ENCODE measurements at places on chromosomes 12 and 14.

- no peak for DNase-seq
Measured at GRCh38 chr12:95738024-95738611, 52.4 kb downstream of the NTN4 start.

- peak; percentile 62 for DNase-seq
Measured at GRCh38 chr12:124391340-124392261, 96.7 kb downstream of the RFLNA start.

- DNase-seq: no peak
Measured at GRCh38 chr12:52264435-52264825, 10.0 kb upstream of the KRT86 start.

DNA sequence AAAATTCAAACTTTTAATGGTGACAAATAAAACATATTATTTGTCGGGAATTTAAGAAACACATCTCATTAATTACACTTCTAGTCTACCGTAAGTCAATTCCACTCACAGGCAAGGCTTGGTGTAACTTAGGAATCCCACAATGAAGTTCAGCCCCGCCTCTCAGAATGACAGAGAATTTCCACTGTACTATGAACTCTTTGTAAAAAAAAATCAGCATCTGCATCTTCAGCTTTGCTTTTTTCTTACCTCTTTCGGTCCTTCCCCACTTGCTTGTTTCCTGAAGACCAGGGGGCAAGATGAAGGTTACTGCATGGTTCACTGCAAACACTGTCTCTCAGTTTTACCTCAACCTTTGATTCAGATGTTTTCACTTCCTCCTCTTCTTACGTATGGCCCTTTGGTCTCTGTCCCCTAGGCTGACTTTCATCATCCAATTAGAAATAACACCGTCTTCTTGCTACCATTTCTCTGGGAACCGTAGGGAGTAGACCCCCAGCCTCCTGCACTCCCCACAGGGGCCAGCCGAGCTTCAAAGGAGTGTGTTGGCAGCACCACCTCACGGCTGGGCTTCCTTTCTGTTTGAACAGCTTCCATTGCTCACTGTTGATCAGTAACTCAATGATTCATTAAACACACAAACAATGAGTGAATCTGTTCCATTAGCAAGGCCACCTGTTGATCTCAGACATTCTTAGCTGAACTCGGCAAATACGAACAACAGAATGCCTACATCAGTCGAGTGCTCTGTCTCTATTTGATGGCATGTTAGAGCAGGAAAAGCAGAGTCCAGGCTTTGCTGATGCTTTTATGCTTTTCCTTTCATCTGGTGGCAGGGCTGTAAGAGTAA, 343.0 kb downstream of the BMP4 start:
- DNase-seq: no peak

DNA sequence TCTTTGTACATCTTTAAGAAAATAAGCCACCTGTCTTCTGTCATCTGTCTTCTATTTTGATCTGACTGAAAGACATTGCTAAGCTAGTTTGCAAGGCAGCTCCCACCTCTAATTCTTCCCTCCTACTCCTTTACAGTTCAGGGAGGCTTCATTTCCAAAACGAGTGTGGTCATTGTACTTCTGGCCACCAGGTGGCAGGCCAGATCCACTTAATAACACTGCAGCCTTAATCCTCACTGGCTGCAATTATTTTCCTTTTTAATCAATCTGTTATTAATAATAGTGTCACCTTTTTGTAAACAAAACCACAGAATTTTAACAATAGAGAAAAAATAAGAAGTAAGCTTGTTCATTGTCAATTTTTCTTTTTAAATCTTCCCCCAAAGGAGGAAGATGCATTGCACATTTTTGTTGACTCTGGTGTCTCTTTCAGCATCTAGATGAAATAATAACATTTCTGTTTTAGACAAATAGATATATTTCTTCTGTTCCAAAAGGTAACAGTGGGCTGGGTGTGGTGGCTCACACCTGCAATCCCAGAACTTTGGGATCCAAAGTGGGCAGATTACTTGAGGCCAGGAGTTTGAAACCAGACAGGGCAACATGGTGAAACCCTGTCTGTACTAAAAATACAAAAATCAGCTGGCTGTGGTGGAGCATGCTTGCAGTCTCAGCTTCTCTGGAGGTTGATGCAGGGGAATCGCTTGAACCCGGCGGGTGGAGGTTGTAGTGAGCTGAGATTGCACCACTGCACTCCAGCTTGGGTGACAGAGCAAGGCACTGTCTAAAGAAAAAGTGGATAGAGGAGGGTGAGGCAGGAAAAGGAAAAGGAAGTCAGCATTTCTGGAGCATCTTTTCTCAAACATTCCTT, 23.3 kb downstream of the GABARAPL1 start:
- DNase-seq: peak; percentile 33

DNA sequence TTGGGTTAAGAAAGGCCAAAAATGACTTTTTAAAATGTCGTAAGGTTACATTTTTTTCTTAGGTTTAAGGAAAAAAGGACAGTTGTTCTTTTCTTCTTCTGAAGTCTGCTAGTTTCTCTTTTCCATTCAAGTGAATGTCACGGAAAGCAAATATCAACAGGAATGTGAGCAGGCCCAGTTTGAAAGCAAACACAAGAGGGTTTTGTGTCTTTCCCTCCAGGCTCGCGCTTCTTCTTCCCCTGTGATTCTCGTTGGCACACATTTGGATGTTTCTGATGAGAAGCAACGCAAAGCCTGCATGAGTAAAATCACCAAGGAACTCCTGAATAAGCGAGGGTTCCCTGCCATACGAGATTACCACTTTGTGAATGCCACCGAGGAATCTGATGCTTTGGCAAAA, 85.4 kb downstream of the LRRK2 start:
- no peak for DNase-seq

- no peak for DNase-seq
Measured at GRCh38 chr12:68638171-68638570, 27.5 kb downstream of the RAP1B start.

DNA sequence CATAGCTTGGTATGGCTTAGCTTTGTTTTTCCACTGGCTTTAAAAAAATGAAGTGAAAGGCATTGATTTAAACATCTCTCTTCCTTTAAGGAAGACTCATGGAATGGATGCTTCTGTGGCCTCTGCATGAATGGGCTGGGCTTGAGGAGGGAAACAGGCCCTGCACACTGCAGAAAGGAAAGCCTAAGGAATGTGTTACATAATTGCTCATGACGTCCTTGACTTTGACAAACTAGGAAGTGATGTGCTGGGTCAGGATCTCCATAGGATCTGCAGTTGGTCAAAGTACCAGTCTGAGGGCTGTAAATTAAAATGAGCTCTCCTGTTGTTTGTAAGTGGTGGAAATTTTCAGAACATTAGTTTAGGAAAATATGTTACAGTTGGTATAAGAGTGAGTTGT, 12.7 kb downstream of the SAMD4A start:
- no peak for DNase-seq

DNA sequence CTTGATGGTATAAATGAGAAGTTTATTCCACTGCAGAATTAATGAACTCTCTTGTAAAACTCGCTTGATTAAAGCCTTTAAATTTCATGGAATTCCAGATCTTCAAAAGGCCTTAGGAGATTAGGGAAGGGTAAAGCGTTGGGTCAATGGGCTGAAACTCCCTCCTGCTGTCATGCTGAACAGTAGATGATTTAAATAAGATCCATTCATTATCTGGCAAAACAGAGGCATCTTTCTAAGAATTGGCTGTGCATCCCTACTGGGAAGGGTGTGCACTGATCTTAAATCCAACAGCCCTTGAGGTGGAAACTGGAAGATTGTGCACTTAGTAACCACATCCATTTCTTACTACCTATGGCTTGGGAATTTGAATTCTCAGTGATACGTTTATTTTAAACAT, 56.0 kb downstream of the PLCZ1 start:
- DNase-seq: no peak

GRCh38 chr12:31752450-31752849, 23.6 kb upstream of the AMN1 start:
- no peak for DNase-seq

DNA sequence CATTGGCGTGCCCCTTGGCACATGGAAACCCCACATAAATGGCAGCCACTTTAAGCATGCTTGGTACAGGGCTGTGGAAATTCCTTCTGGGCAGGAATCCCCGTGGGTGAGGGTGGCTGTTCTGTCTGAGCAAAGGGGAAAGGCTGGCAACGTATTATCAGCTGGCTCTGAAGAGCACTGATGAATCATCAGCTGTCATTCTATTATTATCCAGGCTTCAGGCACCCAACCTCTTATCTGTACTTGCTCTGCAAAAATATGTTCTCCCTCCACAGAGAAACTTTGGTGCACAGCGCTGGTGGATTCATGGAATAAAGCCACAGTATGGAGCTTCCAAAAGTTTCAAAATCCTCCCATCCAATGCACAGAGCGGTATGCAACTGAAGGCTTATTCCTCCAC, 167.1 kb downstream of the TBX5 start:
- DNase-seq: no peak

- no peak for DNase-seq
Measured at GRCh38 chr14:67970923-67971322, 151.3 kb downstream of the RAD51B start.

DNA sequence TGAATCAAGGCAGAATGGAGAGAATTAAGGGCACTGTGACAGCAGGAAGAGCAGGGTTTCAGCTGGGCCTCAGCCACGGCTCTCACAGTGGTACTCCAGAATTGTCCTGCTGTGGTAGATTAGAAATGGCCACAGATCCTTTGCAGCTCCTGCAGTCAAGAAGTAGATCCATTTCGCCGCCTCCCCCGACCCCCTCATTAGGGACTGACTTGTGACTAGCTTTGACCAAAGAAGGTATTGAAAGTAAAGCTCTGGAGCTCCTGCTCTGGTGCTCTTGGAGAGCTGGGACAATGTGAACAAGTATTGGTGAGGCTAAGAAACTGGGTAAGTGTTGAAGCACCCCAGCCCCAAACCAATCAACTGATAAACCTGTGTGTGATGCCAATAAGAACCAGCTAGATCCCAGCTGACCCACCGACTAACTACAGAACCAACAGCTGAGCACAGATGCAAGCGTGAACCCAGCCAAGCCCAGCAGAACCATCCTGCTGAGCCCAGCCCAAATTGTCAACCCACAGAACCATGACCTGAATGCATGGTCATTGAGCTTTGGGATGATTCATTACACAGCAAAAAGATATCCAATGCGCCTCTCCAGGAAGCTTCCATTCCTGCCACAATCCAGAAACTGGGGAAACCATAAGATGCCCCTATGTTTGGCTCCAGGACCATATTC, 50.7 kb downstream of the JAG2 start:
- DNase-seq: no peak

GRCh38 chr12:132154941-132155770, 10.9 kb downstream of the NOC4L start:
- DNase-seq: no peak

DNA sequence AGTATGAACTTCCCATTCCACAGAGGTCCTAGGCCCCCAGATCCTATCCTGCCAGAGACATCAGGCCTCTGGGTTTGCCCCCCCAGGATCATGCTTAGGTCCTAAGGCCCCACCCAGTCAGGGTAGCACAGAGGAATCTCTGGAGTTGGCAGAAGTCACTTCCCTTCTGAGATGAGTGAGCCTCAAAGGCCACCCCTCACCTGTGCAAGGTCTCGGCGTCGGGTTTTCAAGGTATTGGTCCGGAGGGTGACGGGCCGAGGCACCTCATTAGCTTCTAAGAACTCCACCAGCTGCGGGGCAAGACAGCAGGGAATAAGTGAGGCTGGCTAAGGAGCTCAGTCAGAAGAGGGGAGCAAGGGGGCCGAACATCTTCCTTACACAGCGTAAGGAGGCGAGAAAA, 5.2 kb downstream of the NOP2 start:
- DNase-seq: no peak

GRCh38 chr14:67391268-67391667, 20.7 kb downstream of the PLEK2 start:
- DNase-seq: no peak

- DNase-seq: no peak
Measured at GRCh38 chr12:128286970-128287369, 20.0 kb downstream of the TMEM132C start.

GRCh38 chr14:94337274-94337673, 14.1 kb upstream of the SERPINA6 start:
- DNase-seq: no peak

DNA sequence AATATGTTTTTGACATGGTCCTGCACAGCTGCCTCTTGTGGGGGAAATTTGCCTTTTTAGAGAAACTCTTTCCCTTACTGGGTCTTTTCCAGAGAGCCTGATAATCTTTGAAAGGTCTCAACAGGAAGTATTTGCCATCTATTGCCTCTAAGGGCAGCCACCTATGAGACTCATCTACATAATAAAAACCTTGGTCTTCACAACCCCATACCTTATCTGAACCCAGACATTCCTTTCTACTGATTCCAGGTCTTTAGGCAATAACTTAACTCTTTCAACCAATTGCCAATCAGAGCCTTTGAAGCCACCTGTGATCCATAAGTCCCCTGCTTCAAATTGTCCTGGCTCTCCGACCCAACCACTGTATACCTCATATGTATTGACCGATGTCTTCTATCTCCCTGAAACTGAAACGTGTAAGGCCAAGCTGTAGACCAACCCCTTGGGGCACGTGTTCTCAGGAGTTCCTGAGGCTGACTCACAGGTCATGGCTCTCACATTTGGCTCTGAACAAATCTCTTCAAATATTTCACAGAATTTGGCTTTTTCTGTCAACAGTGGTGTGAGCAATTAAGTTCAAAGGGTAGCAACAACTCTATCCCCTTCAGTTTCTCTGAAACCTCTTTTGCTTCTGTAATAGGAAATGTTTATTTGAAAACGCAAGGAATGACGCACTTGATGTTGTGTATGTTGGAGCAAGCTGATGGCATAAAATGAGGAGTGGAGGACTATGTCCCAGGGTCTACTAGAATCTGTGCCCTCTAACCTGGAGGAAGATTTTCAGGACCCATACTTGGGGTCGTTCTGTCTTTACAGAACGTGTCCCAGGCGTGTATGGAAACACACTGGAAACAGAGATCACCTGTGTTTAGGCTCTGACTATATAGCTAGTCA, 49.2 kb upstream of the EIF5 start:
- DNase-seq: no peak

GRCh38 chr14:35687335-35687939, 121.7 kb downstream of the RALGAPA1 start:
- no peak for DNase-seq

- DNase-seq: peak; percentile 89
Measured at GRCh38 chr14:103334644-103335622, 896 bp downstream of the EIF5 start.

- DNase-seq: no peak
Measured at GRCh38 chr14:40346275-40346674, 914.0 kb upstream of the FBXO33 start.

- DNase-seq: no peak
Measured at GRCh38 chr12:45831590-45831989, 102.1 kb downstream of the ARID2 start.
